ENCODE measurements at places on chromosomes 6 and 20. TPM values are rescaled to one million over a fixed set of nuclear protein-coding genes. Genes with fewer than 3 reads are reported as not detected.

GRCh38 chr6:56345376-56345995, 98.1 kb upstream of the COL21A1 start:
- H3K27me3 ChIP-seq = no peaks in the 10 kb centered on the region
- H3K4me3 ChIP-seq = no peak overlapping the region
- no peak overlapping the region for H3K27ac ChIP-seq
- no peaks in the 10 kb centered on the region for H3K36me3 ChIP-seq
- H3K4me1 ChIP-seq = no peaks in the 10 kb centered on the region

Gene ZSCAN16
- total RNA-seq = 7.7 TPM

GRCh38 chr6:133623065-133623464, 265.8 kb upstream of the TCF21 start:
- H3K27ac ChIP-seq = no peak overlapping the region
- H3K27me3 ChIP-seq = no peaks in the 10 kb centered on the region
- H3K36me3 ChIP-seq = no peaks in the 10 kb centered on the region
- H3K4me3 ChIP-seq = no peak overlapping the region
- DNase-seq = no peak

Gene GABBR1
- total RNA-seq = 10.9 TPM

Gene AMD1
- total RNA-seq = 109 TPM

GRCh38 chr20:34517114-34517505, 888 bp downstream of the DYNLRB1 start:
- H3K4me1 ChIP-seq = peaks cover 22% of the 10 kb centered on the region
- no peaks in the 10 kb centered on the region for H3K27me3 ChIP-seq
- H3K36me3 ChIP-seq = peaks cover 6% of the 10 kb centered on the region
- H3K4me3 ChIP-seq = peak overlapping the region; percentile 98
- no peak for DNase-seq
- peak overlapping the region; percentile 80 for H3K27ac ChIP-seq

GRCh38 chr20:38873050-38873581, 53.1 kb upstream of the FAM83D start:
- peaks cover 75% of the 10 kb centered on the region for H3K4me1 ChIP-seq
- peak overlapping the region; percentile 3 for H3K4me3 ChIP-seq
- no peaks in the 10 kb centered on the region for H3K27me3 ChIP-seq
- H3K27ac ChIP-seq = peak overlapping the region; percentile 94

Gene ASIP
- total RNA-seq = not detected

GRCh38 chr20:41373251-41373783, 6.7 kb upstream of the EMILIN3 start:
- H3K27me3 ChIP-seq = no peaks in the 10 kb centered on the region
- no peak overlapping the region for H3K4me3 ChIP-seq
- H3K27ac ChIP-seq = no peak overlapping the region
- DNase-seq = no peak

GRCh38 chr6:38714239-38715015, 684 bp upstream of the DNAH8 start:
- H3K36me3 ChIP-seq = no peaks in the 10 kb centered on the region
- DNase-seq = no peak
- peaks cover 20% of the 10 kb centered on the region for H3K4me1 ChIP-seq

GRCh38 chr6:147195510-147195909, 8.7 kb upstream of the STXBP5 start:
- no peaks in the 10 kb centered on the region for H3K27me3 ChIP-seq
- no peak overlapping the region for H3K27ac ChIP-seq
- H3K4me1 ChIP-seq = no peaks in the 10 kb centered on the region
- H3K36me3 ChIP-seq = no peaks in the 10 kb centered on the region
- DNase-seq = no peak

- peaks cover 17% of the 10 kb centered on the region for H3K36me3 ChIP-seq
- H3K4me3 ChIP-seq = no peak overlapping the region
- no peak for DNase-seq
- H3K4me1 ChIP-seq = peaks cover 8% of the 10 kb centered on the region
- H3K27me3 ChIP-seq = no peaks in the 10 kb centered on the region
- no peak overlapping the region for H3K27ac ChIP-seq
Measured at GRCh38 chr6:34288581-34288980, 39.8 kb upstream of the SMIM29 start.

DNA sequence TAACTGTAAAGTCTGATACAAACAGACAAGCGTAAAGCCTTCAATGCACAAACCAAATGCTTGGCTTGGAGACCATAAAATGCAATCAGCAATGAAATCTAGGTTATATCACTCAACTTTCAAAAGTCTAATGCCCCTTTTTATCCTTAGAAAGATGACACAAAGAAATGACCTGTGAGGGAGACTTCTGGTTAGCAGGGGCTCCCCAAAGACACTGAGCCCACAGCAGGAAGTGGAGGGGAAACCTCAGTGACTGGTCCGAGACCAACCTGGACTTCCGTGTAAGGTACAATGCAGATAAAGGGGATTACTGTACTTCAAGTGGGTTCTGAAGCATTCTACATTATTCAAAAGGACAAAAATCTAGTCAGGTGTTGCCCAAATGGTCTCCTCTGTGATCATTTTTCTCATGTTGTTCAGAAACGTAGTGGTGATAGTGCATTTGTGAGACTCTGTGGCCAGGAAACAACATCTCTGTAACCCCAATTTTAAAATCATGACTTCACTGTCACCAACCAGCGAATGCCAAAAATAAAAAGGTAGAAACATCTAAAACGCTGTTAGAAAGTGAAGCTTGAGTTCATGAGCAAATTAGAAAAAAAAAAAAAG, 88.2 kb downstream of the HIVEP2 start:
- H3K4me3 ChIP-seq = peak overlapping the region; percentile 24
- H3K27me3 ChIP-seq = no peaks in the 10 kb centered on the region
- DNase-seq = peak; percentile 75
- H3K36me3 ChIP-seq = no peaks in the 10 kb centered on the region
- peaks cover 39% of the 10 kb centered on the region for H3K4me1 ChIP-seq

Gene TINAG
- not detected for total RNA-seq

Gene SOX18
- total RNA-seq = not detected

DNA sequence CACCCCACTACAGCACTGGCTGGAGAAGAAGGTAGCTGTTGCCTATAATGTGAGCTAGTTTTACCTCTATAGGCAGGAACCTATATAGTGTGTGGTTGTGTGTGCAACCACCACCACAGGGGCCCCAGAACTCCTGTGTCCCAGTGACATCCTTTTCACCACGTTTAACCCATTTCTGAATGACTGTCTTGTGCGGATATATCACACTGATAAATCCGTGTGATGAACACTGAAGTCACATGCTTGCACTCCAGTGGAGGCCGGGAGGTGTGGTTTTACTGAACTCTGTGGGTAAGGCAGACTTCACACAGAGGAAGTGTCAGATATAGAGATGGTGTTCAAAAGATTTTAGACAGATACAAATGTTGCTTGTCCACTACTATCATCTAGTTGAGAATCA, 32.5 kb downstream of the SDHAF4 start:
- H3K36me3 ChIP-seq = no peaks in the 10 kb centered on the region
- no peak overlapping the region for H3K27ac ChIP-seq
- peaks cover 7% of the 10 kb centered on the region for H3K4me1 ChIP-seq
- DNase-seq = no peak
- no peak overlapping the region for H3K4me3 ChIP-seq
- H3K27me3 ChIP-seq = no peaks in the 10 kb centered on the region

GRCh38 chr6:33702345-33702977, 9.0 kb downstream of the UQCC2 start:
- H3K27ac ChIP-seq = no peak overlapping the region
- peak; percentile 34 for DNase-seq
- no peak overlapping the region for H3K4me3 ChIP-seq
- H3K4me1 ChIP-seq = peaks cover 6% of the 10 kb centered on the region
- peaks cover 11% of the 10 kb centered on the region for H3K36me3 ChIP-seq
- no peaks in the 10 kb centered on the region for H3K27me3 ChIP-seq

Gene PNPLA1
- total RNA-seq = 0.14 TPM

GRCh38 chr20:44211177-44212039, 837 bp upstream of the OSER1 start:
- H3K27ac ChIP-seq = peak overlapping the region; percentile 88
- no peak for DNase-seq
- peaks cover 2% of the 10 kb centered on the region for H3K36me3 ChIP-seq
- H3K27me3 ChIP-seq = no peaks in the 10 kb centered on the region

GRCh38 chr6:36035225-36035624, 7.6 kb downstream of the MAPK14 start:
- DNase-seq = no peak
- no peaks in the 10 kb centered on the region for H3K27me3 ChIP-seq
- no peak overlapping the region for H3K4me3 ChIP-seq
- H3K4me1 ChIP-seq = peaks cover 37% of the 10 kb centered on the region

Gene NFKBIL1
- 10.9 TPM for total RNA-seq

GRCh38 chr20:34355427-34355826, 7.6 kb upstream of the ITCH start:
- no peak for DNase-seq
- H3K4me1 ChIP-seq = peaks cover under 1% of the 10 kb centered on the region
- H3K36me3 ChIP-seq = no peaks in the 10 kb centered on the region
- no peaks in the 10 kb centered on the region for H3K27me3 ChIP-seq
- no peak overlapping the region for H3K27ac ChIP-seq

DNA sequence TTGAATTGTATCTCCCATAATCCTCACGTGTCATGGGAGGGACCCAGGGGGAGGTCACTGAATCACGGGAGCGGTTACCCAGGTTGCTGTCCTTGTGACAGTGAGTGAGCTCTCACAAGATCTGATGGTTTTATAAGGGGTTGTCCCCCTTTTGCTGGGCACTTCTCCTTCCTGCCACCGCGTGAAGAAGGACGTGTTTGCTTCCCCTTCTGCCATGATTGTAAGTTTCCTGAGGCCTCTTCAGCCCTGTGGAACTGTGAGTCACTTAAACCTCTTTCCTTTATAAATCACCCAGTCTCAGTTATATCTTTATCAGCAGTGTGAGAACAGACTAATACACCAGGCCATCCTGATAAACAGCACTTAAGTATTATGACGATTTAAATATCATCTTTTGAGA, 9.0 kb upstream of the MRGBP start:
- DNase-seq = no peak
- H3K36me3 ChIP-seq = no peaks in the 10 kb centered on the region
- peaks cover 3% of the 10 kb centered on the region for H3K4me1 ChIP-seq
- H3K27me3 ChIP-seq = no peaks in the 10 kb centered on the region
- H3K4me3 ChIP-seq = no peak overlapping the region

- no peak for DNase-seq
- H3K36me3 ChIP-seq = no peaks in the 10 kb centered on the region
- H3K27me3 ChIP-seq = no peaks in the 10 kb centered on the region
Measured at GRCh38 chr6:6332811-6333244, 12.4 kb upstream of the F13A1 start.

DNA sequence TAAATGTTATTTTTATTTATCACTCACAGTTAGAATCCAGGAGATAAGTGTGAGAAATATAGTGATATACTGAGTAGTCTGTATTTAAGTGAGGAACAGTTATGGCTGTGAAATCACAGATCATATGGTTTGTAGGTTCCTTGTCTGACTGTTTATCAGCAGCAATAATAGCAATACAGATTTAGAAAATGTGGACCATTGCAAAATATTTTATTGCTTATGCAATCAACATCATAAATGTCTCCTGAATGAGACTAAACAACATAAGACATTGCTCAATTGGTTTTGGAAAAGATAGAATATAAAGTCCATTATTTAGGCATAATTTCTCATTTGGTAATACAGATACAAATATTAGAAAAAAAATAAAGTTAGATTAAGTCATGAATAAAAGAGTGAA, 43.7 kb downstream of the CCDC170 start:
- H3K4me1 ChIP-seq = no peaks in the 10 kb centered on the region
- no peaks in the 10 kb centered on the region for H3K36me3 ChIP-seq
- H3K27me3 ChIP-seq = no peaks in the 10 kb centered on the region
- H3K4me3 ChIP-seq = no peak overlapping the region
- H3K27ac ChIP-seq = no peak overlapping the region

Gene UBE2V1
- total RNA-seq = 238 TPM

DNA sequence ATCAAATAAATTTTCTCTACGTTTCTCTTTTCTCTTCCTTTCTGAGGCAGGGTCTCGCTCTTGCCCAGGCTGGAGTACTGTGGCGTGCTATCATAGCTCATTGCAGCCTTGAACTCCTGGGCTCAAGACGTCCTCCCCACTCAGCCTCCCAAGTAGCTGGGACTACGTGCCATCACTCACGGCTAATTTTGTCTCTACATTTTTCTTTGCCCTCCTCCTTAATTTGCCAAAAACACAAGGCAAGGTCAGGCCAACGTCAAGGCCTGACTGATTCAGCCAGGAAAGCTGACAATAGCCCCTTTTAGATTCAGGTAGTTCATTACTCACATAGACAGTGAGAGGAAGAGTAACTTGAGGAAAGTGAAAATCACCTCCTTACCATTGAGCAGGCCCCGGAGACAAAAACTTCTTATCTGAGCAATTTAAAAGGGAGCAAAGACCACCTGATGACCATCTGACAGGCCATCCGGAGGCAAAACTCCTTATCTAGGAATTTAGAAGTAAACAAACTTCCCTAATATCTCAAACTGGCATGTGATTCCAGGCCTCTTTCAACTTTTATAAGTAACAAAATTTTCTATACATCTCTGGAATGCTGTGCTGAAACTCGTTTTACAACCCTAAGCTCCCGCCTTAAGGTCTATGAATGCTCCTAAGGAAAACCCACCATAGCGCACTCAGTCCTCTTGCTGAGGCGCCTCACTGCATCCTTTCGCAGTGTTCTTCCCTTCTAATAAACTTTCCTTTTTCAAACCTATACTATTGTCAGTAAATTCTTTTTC, 42.1 kb upstream of the SRPK1 start:
- H3K27me3 ChIP-seq = no peaks in the 10 kb centered on the region
- H3K36me3 ChIP-seq = no peaks in the 10 kb centered on the region
- H3K4me3 ChIP-seq = no peak overlapping the region
- H3K4me1 ChIP-seq = no peaks in the 10 kb centered on the region

Gene SCGN
- not detected for total RNA-seq

- H3K36me3 ChIP-seq = no peaks in the 10 kb centered on the region
- peaks cover 41% of the 10 kb centered on the region for H3K4me1 ChIP-seq
- no peaks in the 10 kb centered on the region for H3K27me3 ChIP-seq
- peak overlapping the region; percentile 76 for H3K27ac ChIP-seq
- no peak overlapping the region for H3K4me3 ChIP-seq
Measured at GRCh38 chr6:25057111-25057905, 121.5 kb upstream of the RIPOR2 start.

Gene DDO
- 0.25 TPM for total RNA-seq

GRCh38 chr6:143556529-143556928, 45.0 kb upstream of the FUCA2 start:
- no peaks in the 10 kb centered on the region for H3K36me3 ChIP-seq
- no peaks in the 10 kb centered on the region for H3K27me3 ChIP-seq
- H3K4me3 ChIP-seq = no peak overlapping the region
- no peak for DNase-seq
- peak overlapping the region; percentile 58 for H3K27ac ChIP-seq

- no peaks in the 10 kb centered on the region for H3K36me3 ChIP-seq
- no peak overlapping the region for H3K27ac ChIP-seq
- no peak overlapping the region for H3K4me3 ChIP-seq
- H3K4me1 ChIP-seq = no peaks in the 10 kb centered on the region
- no peak for DNase-seq
Measured at GRCh38 chr6:155695495-155695894, 239.9 kb upstream of the NOX3 start.
